ENCODE measurements at places on chromosomes 1 and 21.

- DNase-seq, result peak; percentile 87
These were observed 2.2 kb upstream of the SSBP3 start for GRCh38 chr1:54408147-54409066.

- DNase-seq, result no peak
These were observed 149.1 kb downstream of the LYPLAL1 start for GRCh38 chr1:219322766-219323165.

GRCh38 chr1:70436622-70437251 lies 25.7 kb downstream of the CTH start:
- peak; percentile 64 for DNase-seq

GRCh38 chr1:49104575-49104974 lies 327.9 kb upstream of the BEND5 start:
- no peak for DNase-seq

DNA sequence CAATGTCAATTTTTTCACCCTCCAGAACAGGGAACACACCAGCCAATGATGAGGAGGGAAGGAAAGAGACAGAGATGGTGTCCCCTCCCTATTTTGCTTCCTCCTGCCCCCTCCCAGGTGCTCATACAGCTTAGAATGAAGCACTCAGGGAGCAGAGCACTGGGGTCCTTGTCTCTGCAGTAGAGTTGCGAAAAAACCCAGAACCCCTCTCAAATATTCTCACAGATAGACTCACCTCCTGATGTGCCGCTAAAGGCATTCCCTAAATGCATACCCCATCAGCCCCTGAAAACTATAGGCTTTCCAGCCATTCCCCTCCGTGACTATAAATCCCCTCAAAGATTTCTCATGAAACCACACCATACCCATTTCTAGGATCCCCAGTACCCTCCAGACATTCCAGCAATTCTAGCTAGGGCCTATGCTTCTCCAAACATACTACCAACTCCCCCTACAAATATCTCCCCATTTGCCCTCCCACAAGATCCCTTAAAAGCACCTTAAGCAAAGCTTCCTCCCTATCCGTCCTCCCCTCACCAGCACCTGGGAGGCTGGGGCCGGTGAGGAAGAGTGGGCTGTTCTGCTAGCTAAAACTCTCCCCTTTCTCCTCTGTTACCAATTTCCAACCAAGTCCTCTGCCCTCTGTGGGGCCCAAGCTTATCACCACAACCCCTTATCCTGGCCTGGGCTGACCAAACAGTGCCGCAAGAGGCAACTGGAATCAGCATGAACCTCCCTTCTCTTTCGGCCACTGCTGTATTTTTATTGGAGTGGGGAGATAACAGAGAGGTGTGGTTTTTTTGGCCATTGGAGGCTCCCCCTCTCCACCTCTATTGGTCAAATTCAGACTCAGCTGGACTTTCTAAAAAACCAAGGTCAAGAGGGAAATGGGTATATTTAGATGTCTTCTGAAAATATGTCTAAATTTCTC lies 54.7 kb downstream of the RHBG start:
- no peak for DNase-seq

DNA sequence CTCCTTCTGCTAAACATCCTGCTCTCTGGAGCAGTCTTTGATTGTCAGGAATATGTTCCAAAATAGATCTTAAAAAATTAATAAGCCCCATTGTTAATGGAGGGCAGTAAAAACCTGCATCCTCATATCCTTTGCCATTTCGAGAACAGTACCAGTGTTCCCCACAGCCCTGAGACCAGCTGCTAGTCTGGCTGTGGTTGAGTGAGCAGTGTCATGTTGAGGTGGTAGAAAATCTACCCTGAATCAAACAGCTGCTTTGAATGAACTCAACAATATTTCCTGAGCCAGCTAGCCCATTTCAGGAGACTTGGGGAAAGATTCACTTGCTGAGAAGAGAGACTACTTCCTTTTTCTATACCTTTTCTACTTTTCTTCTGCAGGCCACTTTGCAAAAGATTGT lies 24.4 kb downstream of the FABP3 start:
- no peak for DNase-seq

DNA sequence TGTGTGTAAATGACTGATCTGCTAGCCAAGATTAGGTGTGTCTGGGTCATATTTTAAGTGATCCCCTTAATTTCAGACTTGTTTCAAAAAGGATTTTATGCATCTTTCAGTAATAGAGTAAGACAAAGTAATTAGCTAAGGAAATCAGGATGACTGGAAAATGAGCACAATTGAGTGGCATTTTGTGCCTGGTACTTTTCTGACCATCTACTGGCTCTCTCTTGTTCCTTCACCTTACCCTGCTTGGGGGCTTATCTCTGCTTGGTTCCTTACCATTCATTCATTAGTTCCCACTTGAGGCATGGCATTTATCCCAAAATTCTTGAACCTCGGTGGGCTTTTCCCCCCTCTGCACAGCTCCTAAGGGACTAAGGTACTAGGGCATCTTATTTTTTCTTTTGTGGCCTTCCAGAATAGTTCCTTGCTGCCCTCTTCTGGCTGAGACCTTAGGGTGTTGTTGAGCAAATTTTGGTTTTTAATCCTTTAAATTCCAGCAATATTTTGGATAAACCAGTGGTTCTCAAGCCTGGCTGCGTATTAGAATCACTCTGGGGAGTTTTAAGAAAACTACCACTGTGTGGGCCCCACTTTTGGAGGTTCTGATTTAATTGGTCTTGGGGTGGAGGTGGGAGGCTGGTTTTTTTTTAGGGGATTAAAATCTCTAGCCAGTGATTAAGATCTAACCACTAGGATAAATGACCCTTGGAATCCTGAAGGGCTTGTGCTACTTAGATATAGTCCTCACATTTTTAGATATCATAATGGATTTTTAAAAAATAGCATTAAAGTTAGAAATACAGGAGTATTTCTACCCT lies 50.8 kb downstream of the HS2ST1 start:
- peak; percentile 53 for DNase-seq

GRCh38 chr1:42963378-42964043 lies 4.8 kb upstream of the SLC2A1 start:
- peak; percentile 73 for DNase-seq

GRCh38 chr1:54335755-54336108 lies 70.5 kb downstream of the SSBP3 start:
- peak; percentile 97 for DNase-seq

DNA sequence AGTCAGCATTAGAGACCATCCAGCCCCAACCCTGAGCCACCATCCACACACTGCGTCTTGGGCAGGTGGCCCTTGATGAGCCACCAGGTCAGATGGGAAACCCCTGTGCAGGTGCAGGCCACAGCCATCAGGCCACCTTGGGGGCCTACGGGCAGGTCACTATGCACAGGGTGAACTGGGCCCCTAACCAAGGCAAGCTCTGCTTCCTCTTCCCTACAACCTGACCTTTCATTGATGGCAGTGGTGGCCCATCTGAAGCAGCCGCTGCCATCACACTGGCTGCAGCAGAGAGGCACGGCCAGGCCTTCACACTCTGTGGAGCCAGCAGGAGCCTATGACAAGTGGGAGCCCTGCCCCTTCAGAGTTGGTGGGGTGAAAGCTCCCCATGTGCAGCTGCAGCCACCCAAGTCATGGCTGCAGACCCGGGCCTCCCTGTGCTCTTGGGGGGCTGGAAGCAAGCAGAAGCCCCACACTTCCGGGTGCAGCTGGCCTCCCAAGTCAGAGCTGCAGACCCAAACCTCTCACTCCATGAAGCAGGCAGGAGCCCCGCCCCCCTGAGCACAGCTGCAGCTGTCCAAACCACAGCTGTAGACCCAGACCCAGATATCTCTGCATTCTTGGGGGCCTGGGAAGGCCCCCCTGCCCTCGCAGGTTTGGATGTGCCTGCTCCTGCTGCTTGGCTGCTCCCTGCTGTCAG lies 681.5 kb downstream of the MATN1 start:
- DNase-seq, result no peak

- DNase-seq, result peak; percentile 39
These were observed 183.9 kb upstream of the SGIP1 start for GRCh38 chr1:66350001-66350547.

DNA sequence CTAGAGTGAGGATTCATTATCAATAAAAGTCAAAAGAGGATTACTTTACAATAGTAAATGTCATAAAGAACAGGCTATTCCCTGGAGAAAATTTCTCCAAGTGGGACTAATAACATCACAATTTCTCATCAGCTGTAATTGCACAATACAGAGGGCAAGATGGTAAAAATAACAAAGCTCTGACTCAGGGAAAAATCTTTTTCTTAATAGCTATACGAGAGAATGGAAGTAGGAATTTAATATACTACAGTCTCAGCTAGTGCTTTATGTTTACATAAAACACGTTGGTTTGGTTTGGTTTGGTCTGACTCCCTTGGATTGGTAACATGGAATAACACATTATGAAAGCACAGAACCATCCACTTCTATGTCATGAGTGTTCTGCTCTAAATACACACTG lies 397.6 kb downstream of the LRRIQ3 start:
- DNase-seq, result peak; percentile 1

DNA sequence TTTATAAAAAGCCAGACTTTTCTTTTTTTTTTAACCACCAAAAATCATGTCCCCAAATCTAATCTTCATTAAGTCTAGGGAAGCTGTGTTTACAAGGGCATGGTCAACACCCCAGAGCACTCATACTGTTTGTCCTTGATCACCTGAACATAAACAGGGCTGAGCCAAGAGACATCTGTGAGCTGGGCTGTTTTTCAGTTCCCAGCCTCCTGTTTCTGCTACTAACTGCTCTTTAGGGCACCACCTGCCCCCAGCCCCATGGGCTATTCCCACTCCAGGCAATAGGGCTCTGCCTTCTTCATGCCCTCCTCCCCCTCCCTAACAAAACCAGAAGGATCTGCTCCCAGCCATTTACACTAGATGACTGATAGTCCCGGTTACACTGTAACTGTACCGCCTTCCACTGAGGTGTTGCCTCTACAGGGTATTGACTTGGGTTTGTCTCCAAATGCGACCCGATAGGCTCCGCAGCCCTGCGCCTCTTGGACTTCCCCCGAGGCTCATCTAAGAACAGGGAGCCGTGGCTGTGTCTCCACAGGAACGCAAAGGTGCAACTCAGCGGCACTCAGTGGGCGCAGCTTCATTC lies 11.7 kb upstream of the SLC26A9 start:
- DNase-seq, result no peak

GRCh38 chr1:205676597-205676996 lies 3.7 kb downstream of the SLC45A3 start:
- no peak for DNase-seq

GRCh38 chr1:99532276-99532580 lies 113.7 kb upstream of the PALMD start:
- no peak for DNase-seq

GRCh38 chr1:7980984-7981383 lies 19.5 kb downstream of the PARK7 start:
- no peak for DNase-seq

DNA sequence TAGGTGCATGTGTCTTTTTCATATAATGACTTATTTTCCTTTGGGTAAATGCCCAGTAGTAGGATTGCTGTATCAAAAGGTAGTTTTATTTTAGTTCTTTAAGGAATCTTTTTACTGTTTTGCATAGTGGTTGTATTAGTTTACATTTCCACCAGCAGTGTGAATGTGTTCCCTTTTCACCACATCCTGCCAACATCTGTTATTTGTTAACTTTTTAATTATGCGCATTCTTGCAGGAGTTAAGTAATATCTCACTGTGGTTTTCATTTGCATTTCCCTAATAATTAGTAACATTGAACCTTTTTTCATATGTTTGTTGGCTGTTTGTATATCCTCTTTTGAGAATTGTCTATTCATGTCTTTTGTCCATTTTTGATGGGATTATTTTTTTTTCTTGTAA lies 1761.9 kb downstream of the PLA2G4A start:
- DNase-seq, result no peak

DNA sequence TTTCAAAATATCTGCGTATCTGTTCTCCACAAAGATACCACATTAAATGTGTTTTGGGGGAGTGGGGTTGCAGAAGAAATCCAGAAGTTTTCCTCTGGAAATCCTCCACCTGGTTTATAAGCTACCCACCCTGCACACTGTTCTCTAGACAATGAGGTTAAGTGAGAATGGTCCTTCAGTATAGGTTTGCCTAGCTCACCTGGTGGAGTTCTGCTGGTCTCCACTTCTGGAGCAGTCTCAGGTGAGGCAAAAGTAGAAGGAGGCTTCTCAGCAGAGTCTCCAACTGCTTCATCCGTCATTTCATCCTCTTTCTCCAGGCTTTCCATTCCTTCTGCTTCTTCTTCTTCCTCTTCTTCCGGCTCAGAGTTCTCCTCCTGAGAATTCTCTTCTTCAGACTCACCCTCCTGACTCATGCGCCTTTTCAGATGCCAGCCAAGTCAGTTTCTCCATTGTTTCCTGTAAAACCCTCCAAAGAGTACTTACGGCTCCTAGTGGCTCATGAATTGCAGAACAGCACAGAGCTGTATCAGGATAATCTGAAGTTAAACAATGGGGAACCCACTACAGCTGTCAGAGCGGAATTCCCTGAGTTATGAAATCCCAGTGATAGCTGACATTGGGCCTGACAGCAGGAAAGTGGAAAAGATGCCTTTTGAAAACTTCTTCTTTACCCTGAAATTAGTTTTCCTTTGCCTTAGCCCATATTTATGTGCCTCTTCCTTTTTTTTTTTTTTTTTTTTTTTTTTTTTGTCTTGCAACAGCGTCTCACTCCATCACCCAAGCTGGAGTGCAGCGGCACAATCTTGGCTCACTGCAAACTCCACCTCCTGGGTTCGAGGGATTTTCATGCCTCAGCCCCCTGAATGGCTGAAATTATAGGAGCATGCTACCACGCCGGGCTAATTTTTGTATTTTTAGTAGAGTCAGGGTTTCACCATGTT lies 38.5 kb downstream of the MSTO1 start:
- peak; percentile 93 for DNase-seq

DNA sequence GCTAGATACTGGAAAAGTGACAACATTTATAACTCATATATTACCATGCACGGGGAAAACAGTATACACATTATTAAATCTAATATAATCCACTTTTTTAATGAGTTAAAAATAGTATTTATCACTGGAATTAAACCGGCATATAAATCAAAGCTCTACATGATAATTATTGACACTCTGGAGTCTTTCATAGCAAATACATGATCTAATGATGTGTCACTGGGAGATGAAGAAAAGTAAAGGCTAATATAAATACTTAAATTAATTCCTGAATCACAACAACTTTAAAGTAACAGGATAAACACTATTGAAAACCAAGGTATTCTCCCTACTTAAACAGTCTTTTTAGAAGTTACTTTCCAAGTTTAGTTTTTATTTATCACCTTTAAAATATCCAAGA lies 52.4 kb upstream of the ASPM start:
- DNase-seq, result peak; percentile 40

DNA sequence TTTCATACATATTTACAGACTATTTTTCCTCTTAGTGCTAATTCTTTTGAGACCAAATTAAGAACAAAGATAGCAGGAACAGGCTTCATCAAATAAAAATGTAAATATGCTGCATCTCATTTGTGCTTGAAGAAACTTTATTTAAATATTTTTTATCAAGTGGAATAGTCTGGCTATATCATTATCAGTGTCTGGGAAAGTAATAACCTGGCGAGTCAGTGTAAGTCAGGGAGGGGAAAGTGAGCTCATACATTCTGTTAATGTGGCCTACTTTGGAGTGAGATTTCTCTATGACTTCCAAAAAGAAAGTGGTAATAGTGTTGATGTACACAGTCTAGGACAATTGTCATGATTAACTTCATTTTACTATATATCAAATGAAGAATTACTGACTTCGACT lies 1045.1 kb downstream of the ADGRL2 start:
- no peak for DNase-seq
